ENCODE measurements at places on chromosomes 3 and 15.
A peak's percentile ranks its signal among the peaks of the same experiment; 100 is the strongest.

DNA sequence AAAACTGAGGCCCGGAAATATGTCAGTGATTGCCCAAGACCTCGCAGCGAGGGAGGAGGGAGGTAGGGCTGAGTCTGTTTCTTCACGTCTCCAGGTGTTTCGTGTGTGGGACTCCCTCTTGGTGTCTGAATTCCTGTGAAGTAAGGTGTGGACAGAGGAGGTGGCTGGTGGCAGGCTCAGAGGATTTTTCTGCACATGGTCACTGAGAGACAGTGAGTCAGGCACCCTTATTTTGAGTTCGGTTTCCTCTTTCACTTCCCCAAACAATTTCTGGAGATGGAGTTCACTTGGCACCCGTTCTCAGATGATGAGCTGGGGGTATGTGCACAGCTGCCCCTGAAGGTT, 46.3 kb upstream of the VPS8 start:
- no peak for DNase-seq

GRCh38 chr3:181326637-181327223, 337.2 kb upstream of the DNAJC19 start:
- peak; percentile 3 for DNase-seq

- DNase-seq, result no peak
Observed at GRCh38 chr3:43647331-43648166, 25.7 kb upstream of the ANO10 start.

DNA sequence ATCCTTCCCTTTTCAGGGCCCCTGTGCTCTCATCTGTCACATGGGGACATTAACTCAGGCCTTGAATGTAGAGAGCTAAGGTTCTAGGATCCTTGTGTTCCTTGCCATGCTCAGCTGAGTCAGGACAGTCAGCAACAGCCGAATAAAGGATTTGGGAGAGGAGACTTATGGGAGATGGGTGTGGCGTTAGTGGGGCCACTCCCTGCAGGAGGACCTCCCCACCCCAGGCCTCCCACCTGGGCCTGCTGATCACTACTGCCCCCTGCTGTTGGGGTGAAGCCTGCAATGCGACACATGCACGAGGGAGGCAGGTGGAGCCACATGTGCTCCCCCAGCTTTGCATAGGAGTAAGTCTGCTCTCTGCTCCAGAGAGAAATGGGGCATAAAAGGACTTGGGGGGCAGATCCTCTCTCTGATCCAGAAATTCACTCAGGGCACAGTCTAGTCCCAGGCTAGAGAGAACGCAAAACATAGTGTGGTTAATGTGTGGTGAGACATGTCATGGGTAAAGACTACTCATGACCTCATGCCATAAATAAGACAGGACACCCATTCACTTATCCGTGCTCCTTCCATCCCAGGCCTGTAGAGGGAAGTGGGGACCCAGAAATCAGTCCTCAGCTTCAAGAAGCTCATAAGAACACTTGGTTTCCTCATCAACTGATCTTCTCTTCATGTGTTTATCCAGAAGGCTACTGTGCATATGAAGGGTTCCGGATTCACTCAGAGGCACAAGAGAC, 19.4 kb downstream of the RBP1 start:
- DNase-seq, result no peak
